ENCODE measurements at places on chromosomes 6 and 20.

- peak; percentile 14 for DNase-seq
Observed at GRCh38 chr6:32589596-32590449, at the start of gene HLA-DRB1. TSS of gene HLA-DRB1 (minus strand) at chr6:32589848. CDS start at chr6:32589742, 106 bp downstream.

GRCh38 chr6:79719248-79719960, 88.3 kb downstream of the SH3BGRL2 start:
- no peak for DNase-seq

DNA sequence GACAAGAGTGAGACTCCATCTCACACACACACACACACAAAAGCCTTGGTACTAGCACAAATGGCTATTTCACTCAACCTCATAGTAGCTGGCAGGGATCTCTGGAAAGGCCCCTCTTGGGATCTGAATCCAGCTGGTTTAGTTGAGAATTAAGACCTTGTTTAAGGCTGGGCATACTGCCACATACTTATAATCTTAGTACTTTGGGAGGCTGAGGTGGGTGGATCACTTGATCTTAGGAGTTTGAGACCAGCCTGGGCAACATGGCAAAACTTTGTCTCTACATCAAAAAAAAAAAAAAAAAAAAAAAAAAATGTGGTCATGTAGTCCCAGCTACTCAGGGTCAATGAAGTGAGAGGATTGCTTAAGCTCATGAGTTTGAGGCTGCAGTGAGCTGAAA, 628.3 kb downstream of the MMUT start:
- no peak for DNase-seq

GRCh38 chr6:131769385-131770141, 38.3 kb upstream of the ENPP1 start:
- DNase-seq, result no peak

Measured in HuH-7 (cell line).